ENCODE measurements at places on chromosomes 1 and 21. TPM values are rescaled to one million over a fixed set of nuclear protein-coding genes. Genes with fewer than 3 reads are reported as not detected.
A peak's percentile ranks its signal among the peaks of the same experiment; 100 is the strongest.

GRCh38 chr1:209150114-209150513 lies 433.4 kb upstream of the CAMK1G start:
- H3K27me3 ChIP-seq: peaks cover 2% of the 10 kb centered on the region
- no peak for DNase-seq
- H3K27ac ChIP-seq: no peak overlapping the region
- no peaks in the 10 kb centered on the region for H3K4me1 ChIP-seq

DNA sequence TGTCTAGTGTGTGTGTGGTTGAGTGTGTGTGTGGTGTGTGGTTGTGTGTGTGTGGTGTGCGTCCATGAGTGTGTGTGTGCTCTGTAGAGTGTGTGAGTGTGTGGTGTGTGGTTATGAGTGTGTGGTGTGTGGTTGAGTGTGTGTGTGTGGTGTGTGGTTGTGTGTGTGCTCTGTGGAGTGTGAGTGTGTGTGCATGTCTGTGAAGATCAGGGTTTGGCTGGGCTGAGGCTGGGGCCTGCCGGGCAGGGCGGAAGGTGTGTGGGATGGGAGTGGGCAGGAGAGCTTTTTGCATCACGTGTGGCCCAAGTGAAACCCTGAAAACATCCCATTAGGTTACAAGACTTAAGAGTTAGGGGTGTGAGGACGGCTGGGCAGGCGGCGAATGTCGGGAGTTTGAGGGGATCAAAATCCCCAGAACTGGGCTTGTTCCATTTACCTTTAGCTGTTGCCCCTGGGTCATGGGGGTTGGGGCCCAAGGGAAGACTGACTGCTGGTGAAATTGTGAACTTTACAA lies 2.9 kb upstream of the FCMR start:
- no peak overlapping the region for H3K27ac ChIP-seq
- no peaks in the 10 kb centered on the region for H3K36me3 ChIP-seq
- H3K4me1 ChIP-seq: no peaks in the 10 kb centered on the region
- no peak overlapping the region for H3K4me3 ChIP-seq
- peaks cover 7% of the 10 kb centered on the region for H3K27me3 ChIP-seq

DNA sequence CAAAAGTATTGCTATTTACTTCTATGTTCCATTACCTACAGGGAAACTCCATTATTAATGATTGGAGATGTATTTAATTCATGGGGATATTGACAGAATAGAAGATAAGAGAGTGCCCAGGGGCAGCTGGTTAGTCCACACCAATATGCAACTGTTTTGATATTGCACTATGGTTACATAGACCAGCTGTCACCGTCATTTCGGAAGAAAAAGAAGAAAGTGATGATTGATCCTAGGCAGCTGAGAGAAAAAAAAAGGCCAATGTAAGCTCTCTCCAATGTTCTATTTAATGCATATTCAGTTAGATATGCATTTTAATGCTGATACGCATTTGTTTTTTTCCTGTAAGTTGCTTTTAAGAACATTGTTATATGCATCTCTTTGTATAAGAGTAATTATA lies 1367.2 kb downstream of the KCNT2 start:
- no peak overlapping the region for H3K4me3 ChIP-seq
- DNase-seq: no peak
- no peaks in the 10 kb centered on the region for H3K27me3 ChIP-seq
- no peaks in the 10 kb centered on the region for H3K4me1 ChIP-seq
- no peak overlapping the region for H3K27ac ChIP-seq
- H3K36me3 ChIP-seq: no peaks in the 10 kb centered on the region

DNA sequence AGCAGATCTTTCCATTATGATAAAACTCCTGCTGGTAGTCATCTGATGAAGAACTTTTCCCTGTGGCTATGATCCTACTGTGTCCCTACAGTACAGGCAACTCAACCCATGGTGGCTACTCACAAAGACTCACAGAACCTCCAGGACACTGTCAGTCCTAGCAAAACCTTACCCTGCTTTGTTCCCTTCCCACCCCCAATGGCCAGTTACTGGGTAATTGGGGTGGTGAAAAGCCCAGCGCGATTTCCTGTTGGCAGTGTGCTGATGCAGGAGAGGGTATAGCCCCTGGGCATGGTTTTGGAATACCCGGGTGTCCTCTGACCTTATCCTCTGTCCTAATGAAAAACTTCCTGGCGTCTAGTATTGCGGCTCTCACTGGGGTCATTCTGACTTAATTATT lies 533 bp upstream of the RGL1 start:
- peaks cover 16% of the 10 kb centered on the region for H3K36me3 ChIP-seq
- H3K27ac ChIP-seq: peak overlapping the region; percentile 97
- peak overlapping the region; percentile 97 for H3K4me3 ChIP-seq
- no peak for DNase-seq

GRCh38 chr1:1914101-1914970 lies 724 bp upstream of the CALML6 start:
- no peaks in the 10 kb centered on the region for H3K27me3 ChIP-seq
- peak; percentile 78 for DNase-seq
- no peaks in the 10 kb centered on the region for H3K36me3 ChIP-seq
- no peak overlapping the region for H3K4me3 ChIP-seq
- H3K4me1 ChIP-seq: peaks cover 7% of the 10 kb centered on the region

GRCh38 chr1:65097076-65097475 lies 50.9 kb upstream of the AK4 start:
- H3K36me3 ChIP-seq: peaks cover 14% of the 10 kb centered on the region
- no peak overlapping the region for H3K4me3 ChIP-seq

GRCh38 chr1:17027403-17027802 lies 15.7 kb upstream of the ATP13A2 start:
- no peaks in the 10 kb centered on the region for H3K27me3 ChIP-seq
- no peaks in the 10 kb centered on the region for H3K4me1 ChIP-seq
- peaks cover 46% of the 10 kb centered on the region for H3K36me3 ChIP-seq
- no peak overlapping the region for H3K4me3 ChIP-seq
- H3K27ac ChIP-seq: no peak overlapping the region

GRCh38 chr1:218886101-218886871 lies 287.4 kb upstream of the LYPLAL1 start:
- no peaks in the 10 kb centered on the region for H3K36me3 ChIP-seq
- no peak overlapping the region for H3K4me3 ChIP-seq
- no peak overlapping the region for H3K27ac ChIP-seq
- no peak for DNase-seq

- H3K36me3 ChIP-seq: no peaks in the 10 kb centered on the region
- H3K27me3 ChIP-seq: peaks cover 43% of the 10 kb centered on the region
These were observed 101.3 kb downstream of the IER5 start for GRCh38 chr1:181189691-181190363.

DNA sequence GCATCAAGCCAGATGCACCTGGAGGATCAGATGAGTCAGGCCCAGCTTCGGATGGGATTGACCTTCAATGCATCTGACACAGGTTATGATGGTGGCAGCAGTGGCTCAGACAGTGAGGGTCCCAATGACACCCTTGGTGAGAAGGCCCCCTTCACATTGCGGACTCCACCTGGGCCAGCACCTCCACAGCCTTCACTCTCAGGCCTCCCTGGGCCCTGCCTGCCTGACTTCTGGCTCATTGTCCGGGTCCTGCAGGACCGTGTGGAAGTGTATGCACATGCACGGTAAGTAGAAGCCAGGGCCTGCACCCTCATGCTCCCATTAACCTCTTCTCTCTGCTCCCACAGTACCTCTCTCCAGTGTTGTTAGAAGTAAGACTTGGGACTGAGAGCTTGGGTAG lies 20.8 kb downstream of the HYI start:
- DNase-seq: no peak
- no peaks in the 10 kb centered on the region for H3K4me1 ChIP-seq
- H3K27ac ChIP-seq: no peak overlapping the region
- no peaks in the 10 kb centered on the region for H3K27me3 ChIP-seq
- H3K4me3 ChIP-seq: no peak overlapping the region

DAB1 gene
- total RNA-seq: 0.27 TPM

ELAPOR1 gene
- total RNA-seq: 0.31 TPM

PLEKHN1 gene
- 0.21 TPM for total RNA-seq

All from osteocyte (in vitro differentiated cells).